ENCODE measurements at places on chromosomes 11 and 22. TPM values are rescaled to one million over a fixed set of nuclear protein-coding genes. Genes with fewer than 3 reads are reported as not detected.

- no peak for DNase-seq
Observed at GRCh38 chr22:43881091-43882061, 10.4 kb downstream of the PNPLA5 start.

Gene MUC6
- not detected for total RNA-seq

Gene NFAM1
- total RNA-seq = not detected

DNA sequence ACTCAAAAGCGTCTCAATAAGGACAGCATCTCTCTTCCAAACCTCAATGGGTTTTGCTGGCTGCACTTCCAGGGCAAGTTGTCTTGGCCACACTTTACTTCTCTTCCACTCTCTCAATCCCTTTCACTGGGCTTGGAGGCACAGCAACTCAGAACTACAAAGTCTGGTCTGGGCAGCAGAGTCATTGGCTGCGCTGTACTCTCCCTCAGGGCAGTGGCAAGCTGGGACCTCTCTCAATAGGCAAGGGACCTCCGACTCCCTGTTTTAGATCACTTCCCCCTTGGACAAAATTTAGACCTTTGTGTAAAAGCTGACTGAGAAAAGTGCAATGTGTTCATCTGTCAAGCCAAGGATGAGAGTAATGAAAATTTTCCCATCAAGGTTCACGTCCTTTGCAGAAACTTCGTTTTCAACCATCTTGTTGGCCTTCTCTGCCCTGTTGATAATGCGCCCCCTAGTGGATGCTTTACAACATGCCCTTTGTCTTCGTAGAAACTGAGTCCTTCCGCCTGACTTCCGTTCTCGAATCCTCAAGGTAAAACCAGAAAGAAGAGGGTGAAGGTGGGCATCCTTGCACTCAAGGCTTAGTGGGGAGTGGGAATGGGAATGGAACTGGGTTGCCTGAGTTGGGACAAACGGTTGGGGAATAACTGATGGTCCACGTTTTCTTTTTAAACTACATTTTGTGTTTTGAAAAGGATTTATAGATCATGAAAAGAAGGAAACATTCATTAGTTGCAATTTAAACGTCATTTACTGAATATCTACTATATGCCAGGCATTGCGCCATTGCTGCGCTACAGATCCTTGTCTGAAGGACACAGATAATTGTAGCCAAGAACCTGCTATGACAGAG, 99.1 kb downstream of the CD44 start:
- peak; percentile 67 for DNase-seq

Gene TEX12
- total RNA-seq = 0.32 TPM

DNA sequence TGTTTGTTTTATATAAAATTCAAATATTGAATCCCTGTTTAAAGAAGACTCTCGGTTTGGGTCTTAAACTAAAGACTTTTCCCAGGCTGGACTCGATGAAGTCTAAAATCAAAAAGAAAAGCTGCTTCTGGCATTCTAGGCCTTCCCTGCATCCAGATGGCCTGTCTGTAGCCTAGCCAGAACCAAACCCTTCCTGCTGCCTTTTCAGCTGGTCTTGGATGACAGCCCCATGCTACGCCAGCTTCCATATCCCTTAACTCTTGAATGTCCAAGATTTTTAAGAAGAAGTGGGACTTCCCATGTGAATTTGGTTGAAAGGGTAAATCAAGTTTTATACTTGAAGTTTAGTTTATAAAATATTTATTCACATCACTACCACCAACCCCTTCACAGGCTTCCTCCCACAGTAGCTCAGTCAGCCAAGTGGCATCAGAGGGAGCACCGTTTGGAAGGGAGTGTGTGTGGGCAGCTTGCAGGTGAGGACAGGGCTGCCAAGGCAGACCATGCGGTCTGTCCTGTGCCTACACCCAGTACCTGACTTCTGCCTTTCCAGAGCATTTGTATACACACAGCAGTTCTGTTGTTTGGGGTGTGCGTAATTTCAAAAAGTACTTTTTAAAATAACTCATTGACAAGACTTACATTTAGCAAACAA, 18.2 kb upstream of the PSMA1 start:
- no peak for DNase-seq

DNA sequence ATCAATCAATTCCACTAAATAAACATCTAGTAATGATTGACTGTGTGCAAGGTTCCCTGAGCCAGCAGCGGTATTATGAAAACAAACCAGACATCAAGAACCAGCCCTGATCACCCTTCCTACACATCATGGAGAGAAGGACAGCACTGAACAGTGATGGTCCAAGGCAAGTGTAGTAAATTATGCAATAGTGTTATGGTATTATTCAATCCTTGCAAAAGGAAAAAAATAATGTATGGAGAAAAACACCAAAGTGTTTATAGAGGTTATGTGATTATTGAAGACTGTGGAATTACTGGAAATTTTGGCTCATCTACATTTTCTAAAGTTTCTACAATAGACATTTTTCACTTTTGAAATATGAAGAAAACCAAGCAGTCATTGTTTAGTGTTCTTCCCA, 105.3 kb downstream of the RCN1 start:
- no peak for DNase-seq

DNA sequence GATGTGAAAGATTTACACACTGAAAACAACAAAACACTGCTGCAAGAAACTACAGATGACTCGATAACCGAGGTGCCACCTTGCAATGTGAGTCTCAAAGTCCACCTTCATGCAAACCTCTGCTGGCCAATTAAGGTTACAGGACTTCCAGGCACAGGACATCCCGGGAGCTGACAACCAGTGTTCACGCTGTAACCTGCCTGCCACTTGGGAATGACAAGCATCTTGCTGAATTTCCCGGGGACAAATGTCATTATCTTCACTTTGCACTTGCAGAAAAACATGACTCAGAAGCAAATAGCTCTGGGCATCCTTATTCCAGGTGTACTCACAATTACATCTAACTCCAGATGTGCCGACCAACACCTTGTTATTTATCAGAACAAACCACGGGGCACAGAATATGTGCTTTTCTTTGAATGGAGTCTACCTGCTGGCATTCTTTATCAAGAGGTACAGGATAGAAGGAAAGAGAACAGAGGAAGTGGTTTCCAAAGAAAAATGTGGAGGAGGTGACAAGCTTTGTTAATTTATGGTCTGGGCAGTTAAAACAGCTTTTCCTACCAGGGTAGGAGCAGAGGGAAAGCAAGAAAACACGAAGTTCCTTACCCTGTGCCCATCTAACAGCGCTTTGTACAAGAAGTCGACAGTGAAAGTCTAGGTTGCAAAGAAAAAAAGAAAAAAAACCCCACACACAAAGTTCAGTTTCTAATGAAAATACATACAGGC, 72.3 kb downstream of the SHANK2 start:
- no peak for DNase-seq

DNA sequence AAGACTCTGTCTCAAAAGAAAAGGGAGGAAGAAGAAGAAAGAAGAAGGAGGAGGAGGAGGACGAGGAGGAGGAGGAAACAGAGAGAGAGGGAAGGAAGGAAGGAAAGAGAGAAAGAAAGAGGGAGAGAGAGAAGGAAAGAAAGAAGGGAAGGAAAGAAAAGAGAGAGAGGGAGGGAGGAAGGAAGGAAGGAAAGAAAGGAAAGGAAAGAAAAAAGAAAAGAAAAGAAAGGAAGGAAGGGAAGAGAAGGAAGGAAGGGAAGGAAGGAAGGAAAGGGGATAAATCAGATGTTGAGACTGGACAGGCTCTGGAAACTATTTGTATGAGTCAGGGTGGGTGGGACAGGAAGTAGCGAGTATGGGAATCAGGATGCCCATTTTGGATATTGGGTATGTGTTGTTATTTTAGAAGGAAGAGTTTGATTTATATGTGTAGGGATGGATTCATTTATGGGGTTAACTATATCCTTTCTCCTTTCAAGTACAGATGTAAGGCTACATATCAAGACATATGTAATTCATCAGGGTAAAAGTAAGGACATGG, 6.0 kb upstream of the RPL3 start:
- no peak for DNase-seq

DNA sequence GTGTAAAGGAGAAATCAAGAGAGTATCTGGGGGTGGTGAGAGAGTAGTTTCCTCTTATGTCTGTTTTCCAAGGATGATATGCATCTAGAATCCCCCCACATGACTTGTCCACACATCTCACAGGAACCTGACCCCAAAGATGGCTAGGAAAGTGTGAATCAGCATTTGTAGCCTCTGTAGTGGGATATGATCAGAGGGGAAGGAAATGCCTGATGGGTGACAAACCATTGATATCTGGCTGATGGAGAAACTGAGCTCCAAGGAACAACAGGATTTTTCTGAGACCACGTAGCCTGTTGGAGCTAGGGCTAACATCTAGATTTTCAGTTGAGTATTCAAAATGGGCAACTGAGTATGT, 369.4 kb downstream of the DDX10 start:
- no peak for DNase-seq

GRCh38 chr11:643366-643765, 6.3 kb downstream of the DRD4 start:
- DNase-seq = no peak

Gene SAA4
- total RNA-seq = not detected

GRCh38 chr11:128210148-128210940, 377.0 kb downstream of the ETS1 start:
- peak; percentile 94 for DNase-seq

DNA sequence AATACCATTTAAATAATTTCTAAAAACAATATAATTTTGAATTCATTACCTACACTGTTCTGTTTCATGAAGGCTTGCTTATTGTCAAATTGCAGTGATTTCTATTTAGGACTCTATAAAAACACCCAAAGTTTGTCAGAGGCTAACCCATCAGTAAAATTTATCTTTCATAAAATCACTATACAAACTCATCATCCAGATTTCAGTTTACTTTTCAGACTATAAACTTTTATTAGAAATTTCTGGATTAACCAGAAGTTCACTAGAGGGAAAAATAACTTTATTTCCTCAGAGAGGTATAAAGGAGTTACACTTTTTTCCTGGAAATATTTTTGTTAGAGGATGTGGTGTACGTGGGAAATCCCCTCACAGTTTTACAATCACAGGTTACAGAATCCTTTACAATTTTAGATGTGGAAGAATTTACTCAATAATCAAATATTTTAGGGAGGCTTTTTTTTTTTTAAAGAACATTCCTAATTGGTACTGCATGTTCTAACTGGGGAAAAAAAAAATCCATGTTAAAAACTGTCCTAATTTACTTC, 176.7 kb downstream of the SWAP70 start:
- DNase-seq = no peak

Gene OR5P2
- under 0.01 TPM for total RNA-seq

DNA sequence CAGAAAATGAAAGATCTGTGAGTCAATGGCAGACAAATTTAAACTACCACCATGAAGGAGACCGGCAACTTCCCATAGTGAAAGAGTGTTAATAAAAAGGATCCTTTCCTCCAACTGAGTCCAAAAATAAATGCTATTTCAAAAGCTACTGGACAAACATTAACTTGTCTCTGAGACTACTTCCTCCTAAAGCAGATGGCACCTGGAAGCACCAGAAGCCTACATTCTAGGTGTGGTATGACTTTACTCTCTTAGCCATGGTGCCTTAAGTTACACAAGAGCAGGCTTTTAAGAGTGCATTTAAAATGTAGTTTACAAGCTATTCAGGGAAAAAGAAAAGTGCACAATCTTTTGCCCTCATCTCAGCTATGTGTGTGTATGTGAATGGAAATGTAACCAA, 2.5 kb downstream of the ARHGAP32 start:
- DNase-seq = no peak

DNA sequence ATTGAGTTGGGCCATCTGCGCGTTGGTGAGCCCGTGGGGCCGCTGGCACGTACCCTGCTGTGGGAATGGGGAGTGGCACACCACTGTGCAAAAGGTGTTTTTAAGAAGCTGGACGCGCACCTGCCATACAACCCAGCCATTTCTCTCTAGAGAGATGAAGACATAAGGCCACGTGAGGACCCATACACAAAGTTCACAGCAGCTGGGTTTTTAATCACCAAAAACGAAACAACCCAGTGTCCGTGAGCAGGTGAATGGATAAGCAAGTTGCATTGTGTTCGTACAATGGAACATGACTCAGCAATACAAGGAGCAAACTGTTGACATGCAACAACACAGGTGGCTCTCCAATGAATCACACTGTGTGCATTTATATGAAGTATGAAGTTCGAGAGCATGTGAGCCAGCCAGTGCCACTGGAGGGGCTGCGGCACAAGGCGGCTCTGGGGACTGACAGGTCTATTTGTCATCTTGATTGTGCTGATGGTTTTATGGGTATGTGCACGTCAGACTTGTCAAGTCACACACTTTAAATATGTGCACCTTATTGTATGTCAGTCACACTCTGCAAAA, 30.6 kb upstream of the PANX2 start:
- DNase-seq = no peak

Gene FXYD2
- total RNA-seq = not detected

GRCh38 chr11:60791153-60791933, 6.2 kb downstream of the MS4A10 start:
- DNase-seq = no peak

DNA sequence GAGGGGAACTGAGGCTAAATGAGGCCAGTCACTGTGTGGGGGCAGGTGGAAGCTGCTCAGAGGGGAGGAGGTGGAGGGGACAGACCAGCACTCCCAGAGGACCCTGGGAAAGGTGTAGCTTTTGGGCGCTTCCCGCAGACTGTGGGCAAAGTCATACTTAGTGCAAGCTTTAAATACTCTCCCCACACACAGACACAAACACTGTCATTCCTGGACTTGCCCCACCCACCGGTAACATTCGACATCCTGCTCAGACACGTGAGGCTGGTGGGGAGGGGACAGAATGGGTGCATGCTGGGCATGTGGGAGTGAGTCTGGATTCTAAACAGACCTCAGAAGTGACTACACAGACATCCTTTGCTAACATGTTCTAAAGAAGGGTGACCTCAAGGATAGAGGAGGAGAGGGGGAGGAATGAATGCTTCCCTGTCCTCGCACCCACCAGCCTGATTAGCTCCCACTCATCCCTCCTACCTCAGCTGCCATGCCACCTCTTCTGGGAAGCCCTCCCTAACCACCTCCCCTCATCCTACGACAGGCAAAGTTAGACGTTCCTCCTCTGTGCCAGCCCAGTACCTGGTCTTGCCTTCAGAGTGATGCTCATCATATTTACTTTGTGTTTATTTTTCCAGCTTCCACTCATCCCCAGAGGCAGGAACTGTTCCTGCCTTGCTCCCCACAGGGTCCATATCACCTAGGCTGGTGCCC, 22.2 kb downstream of the TSKU start:
- peak; percentile 76 for DNase-seq

GRCh38 chr22:24761888-24762675, 12.4 kb downstream of the PIWIL3 start:
- DNase-seq = no peak

- no peak for DNase-seq
Observed at GRCh38 chr11:126106594-126107328, 44.1 kb upstream of the CDON start.

DNA sequence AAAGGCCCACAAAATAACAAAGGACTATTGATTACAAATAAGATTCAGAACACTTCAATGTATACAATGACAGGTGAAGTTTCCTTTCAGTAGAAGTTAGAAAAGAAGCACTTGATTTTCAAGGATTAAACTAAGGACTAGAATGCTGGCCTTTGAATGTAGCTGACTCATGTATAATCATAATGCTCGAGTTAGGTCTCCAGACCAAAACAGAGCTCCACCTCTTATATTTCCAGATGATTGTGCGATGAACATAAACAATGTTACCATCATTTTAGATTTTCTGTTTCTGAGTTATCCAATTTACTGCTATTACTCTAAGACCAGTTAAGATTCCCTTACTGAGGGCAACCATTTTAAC, 40.4 kb upstream of the RAPSN start:
- peak; percentile 38 for DNase-seq

GRCh38 chr22:17787241-17787640, 13.0 kb upstream of the BID start:
- no peak for DNase-seq

Data from fibroblast of villous mesenchyme (primary cell).